ENCODE measurements at places on chromosomes 7 and 10.

DNA sequence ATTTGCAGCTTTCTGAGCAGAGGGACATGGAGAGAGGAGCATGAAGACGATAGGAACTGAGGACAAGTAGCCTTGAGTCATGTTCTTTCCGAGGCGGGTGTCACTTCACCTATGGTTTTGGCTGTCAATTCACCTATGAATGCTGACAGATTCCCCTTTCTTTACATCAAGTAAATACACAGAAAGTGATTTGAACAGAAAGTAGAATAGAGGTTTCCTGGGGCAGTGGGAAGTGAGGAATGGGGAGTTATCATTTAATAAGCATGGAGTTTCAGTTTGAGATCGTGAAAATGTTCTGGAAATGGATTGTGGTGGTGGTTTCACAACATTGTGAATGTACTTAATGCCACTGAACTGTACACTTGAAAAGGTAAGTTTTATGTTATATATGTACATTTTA, 138.4 kb upstream of the MDFIC start:
- no peak for DNase-seq

- no peak for DNase-seq
Observed at GRCh38 chr10:70891627-70892026, 3.3 kb upstream of the PCBD1 start.

- no peak for DNase-seq
Observed at GRCh38 chr7:30012757-30013156, 13.7 kb downstream of the FKBP14 start.

DNA sequence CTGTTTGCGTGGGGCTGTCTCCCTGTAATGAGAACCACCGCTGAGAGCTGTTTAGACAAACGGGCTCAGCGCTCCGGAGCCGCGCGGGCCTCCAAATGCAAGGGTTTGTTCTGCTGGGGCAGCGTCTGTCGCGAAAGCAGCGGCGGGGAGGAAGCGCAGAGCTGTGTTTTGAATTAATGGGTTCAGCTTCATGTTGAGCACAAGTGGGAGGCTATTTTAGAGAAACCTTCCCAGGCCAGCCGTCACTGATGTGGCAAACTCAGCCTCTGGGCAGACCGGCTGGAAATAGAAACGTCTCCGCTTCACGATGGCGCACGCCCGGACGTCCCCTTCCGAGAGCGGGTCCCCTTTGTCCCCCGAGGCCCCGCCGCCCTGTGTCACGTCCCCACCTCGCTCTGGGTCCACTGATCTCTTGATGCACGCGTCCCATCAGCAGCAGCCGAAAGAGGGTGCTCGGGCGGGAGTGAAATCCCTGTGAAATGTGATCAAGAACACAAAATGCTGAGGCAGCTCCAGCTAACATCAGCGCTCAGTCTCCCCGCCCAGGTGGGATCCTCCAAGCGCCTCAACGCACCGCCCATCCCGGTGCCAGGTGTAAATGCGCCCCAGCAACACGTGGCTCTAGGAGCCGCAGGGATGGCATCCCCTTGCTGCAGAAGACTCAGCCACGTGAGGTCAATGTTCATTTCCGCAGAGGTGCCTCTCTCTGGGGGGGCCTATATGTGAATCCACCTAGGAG, 44.9 kb downstream of the BAMBI start:
- peak; percentile 8 for DNase-seq

DNA sequence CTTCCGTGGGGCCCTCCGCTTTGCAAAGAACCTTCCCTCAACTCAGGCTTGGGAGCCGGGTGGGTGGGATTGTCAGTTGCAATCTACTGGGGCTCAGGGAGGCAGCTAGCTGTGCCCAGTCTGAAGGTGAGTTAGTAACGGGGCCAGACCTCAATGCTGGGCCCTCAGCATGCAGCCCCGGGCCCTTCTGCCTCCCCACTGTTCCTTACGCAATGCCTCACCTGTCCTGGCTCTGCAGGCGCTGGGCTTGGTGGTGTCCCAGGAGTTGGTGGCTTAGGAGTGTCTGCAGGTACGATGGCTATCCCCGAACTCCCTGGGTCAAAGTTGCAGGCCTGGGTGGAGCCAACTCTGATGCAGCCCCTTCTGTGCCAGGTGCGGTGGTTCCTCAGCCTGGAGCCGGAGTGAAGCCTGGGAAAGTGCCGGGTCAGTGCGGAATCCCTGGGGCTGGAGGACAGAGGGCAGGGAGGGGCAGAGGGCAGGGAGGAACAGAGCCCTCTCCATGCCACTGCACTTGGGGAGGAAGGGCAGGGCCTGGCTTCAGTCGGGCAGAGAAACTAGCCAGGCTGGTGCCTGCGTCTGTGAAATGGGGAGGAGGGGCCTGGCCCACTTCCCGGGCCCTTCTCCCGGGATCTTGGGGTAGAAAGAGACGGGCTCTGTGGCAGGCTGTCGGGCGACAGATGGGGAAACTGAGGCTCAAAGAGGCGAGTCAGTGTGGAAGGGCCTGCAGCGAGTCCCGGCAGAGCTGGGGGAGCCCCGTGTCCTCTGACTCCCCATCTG, 15.0 kb downstream of the ELN start:
- no peak for DNase-seq

- DNase-seq, result peak; percentile 31
Observed at GRCh38 chr10:103692952-103693811, 162.2 kb downstream of the SH3PXD2A start.

- no peak for DNase-seq
Observed at GRCh38 chr7:138861051-138861450, 63.1 kb upstream of the ATP6V0A4 start.

DNA sequence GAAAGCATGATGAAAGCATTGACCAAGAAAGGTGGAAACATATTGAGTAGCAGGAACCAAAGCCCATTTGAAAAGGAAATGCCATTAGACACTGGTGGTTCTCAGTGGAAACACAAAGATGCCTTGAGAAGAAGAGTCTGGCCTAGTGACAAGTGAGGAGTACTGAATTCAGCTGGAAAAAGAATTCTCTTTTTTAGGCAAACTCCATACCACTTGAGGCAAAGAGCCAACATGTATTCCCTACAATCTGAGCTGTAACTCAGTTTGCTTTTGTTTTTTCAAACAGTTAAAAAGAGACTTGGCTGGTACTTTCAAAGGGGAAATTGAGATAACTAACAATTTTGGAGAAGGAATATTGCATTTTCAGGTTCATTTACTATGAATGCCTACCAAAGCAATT, 624.0 kb downstream of the NRG3 start:
- no peak for DNase-seq

DNA sequence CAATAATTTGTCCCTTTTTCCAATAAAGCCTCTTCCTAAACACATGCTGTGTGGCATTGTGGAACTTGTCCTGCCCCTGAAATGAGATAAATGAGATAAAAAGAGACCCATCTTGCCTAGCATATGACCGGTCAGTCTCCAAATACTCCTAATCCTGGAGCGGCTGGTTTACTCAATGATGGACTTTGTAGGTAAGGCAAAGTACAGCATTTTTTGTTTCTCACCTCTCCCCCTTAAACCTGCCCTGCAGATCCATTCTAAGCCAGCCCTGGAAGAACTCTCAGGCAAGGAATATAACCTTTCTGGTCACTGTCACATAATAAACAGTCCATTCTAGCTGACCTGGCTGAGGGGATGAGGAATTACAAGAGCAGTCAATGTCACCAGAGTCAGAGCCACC, 110.7 kb downstream of the C1GALT1 start:
- no peak for DNase-seq

DNA sequence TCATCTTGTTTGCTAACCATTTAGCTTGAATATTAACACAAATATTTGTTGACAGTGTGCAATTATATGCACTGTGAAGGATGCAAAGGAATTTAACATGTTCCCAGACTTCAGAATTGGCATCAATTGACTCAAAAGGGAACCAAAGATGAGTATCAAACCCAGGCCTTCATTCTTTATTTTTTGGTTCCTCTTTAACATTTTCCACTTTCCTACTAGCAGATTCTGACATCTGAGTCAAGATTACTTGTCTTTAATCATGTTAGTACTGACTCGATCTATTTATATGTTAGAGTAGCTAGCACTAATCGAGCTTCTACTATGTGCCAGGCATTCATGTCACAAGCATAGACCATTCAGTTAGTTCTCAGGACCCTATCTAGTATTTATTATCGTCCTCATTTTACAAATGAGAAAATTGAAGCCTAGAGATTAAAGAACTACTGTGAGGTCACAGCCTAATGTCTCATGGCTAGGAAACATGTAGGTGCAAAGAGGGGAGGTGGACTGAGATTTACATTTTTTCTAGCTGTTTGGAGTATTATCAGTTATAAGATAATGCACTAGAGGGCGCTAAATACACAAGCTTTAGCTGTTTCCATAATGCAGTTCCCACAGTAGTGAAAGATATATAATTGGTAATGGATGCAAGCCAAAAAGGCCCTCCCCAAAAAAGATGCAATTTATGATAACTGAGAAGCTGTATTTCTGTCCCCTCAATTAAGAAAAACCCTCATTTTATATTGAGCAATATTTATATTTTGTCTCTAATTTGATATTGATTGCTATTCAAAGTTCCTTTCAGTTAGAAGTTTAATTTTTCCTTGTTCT, 32.9 kb upstream of the KMT2E start:
- DNase-seq, result no peak

DNA sequence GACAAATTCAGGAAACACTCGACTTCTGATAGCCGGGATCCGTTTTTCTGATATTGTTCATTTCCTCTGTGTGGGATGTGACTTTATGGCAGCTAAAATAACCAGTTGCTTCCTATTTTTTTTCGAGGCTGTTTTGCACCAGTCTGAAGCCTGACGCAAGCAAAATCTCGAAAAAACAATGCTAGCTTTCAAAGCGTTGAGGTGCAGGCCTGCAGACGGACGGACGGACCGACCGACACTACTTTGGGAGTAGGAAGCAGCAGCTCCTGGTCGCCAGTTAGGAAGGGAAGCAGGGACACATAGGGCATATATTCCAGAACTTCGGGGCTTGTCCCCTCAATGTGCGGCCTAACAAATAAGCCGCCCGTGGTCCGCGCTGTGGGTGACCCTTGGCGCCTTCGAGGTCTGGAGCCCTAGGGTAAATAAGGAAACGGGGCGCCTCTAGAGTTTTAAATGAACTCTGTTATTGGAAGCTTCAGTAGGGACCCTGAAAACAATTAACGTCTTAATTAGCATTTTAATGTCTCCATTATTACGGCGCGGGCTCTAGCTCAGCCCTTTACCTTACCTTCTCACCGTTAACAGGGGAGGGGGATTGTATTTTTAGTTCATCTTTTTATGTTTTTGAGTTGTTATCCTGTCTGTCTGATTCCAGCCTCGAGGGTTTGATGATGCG, 1.3 kb downstream of the HHEX start:
- DNase-seq, result no peak

- no peak for DNase-seq
Observed at GRCh38 chr7:22256541-22257096, 100.3 kb downstream of the RAPGEF5 start.

- no peak for DNase-seq
Observed at GRCh38 chr7:66460921-66461361, 167.7 kb upstream of the KCTD7 start.

GRCh38 chr7:130069179-130069977, 956 bp upstream of the KLHDC10 start:
- no peak for DNase-seq

- DNase-seq, result no peak
Observed at GRCh38 chr10:19815036-19815730, 1.0 kb upstream of the PLXDC2 start.

GRCh38 chr10:7534480-7534852, 123.6 kb upstream of the SFMBT2 start:
- no peak for DNase-seq

GRCh38 chr10:48450233-48450740, 143.8 kb downstream of the MAPK8 start:
- no peak for DNase-seq

GRCh38 chr10:59668096-59668495, 41.6 kb downstream of the SLC16A9 start:
- no peak for DNase-seq

DNA sequence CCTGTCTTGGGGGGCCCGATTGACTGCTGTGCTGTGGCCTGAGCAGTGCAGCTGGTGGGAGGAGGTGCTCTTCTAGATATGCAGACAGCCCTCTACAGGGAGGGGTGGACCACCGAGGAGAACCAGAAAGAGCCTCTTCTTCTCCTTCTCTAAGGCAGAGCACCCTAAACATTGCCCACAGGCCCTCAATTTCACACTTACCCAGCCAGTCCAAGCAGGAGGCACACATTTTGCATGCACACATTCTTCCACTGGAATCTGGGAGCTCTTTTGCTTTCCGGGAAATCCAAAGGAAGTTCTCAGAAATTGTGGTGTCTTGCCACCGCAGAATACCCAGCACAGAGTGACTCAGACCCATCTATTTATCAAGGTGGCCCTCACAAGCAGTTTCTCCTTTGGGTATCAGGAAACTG, 45.8 kb downstream of the EEPD1 start:
- DNase-seq, result no peak

GRCh38 chr10:78726171-78726570, 342.6 kb upstream of the ZMIZ1 start:
- no peak for DNase-seq

- DNase-seq, result no peak
Observed at GRCh38 chr10:76149602-76150138, 718.2 kb downstream of the LRMDA start.

- peak; percentile 24 for DNase-seq
Observed at GRCh38 chr7:152521420-152522337, 85.9 kb upstream of the KMT2C start.

DNA sequence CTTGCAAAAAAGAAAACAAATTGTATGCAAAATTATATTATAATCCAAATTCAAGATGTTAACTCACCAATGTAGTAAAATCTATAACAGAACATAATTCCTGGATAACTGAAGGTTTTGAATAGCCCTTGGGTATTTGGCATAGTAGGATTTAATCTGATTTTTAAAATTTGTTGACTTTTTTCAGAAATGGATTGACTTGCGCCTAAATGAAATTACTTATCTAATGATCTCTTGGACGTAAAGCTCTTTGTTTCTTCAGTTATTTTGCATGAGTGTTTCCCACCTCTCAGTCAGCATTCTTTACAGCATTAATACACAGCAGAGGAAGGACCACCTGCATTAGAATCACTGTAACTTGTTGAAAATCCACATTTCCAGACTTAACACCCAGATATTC, 169.6 kb downstream of the SEPTIN7 start:
- no peak for DNase-seq

DNA sequence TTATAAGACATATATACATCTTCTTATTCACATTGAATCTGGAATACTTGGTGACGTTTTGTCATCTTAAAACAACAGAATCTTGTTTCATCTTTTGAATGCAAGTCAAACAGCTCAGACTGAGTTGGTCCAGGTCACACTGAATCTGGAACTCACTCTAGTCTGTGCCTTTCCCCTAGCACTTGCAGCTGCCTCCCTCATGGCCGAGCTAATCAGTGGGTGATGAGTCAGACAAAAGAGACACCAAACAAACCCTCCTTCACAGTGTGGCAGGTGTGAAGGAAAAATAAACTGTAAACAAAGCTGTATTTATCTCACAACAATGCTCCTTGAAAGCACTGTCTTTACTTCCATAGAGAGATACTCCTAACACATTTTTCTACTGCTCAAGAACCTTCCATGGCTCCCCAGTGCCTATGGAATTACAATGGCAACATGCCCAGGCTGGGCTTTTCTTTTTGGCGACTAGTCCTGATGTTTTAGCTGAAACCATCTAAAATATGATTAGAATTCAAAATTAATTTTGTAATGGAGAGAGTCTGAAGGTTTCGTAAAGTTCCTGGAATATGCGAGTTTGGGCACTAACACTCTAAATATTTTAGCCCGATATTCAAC, 140.0 kb downstream of the ZNF365 start:
- no peak for DNase-seq

Data from transverse colon (tissue), 4 donors.